ENCODE measurements at places on chromosomes 7 and 10. TPM values are rescaled to one million over a fixed set of nuclear protein-coding genes. Genes with fewer than 3 reads are reported as not detected.

DNA sequence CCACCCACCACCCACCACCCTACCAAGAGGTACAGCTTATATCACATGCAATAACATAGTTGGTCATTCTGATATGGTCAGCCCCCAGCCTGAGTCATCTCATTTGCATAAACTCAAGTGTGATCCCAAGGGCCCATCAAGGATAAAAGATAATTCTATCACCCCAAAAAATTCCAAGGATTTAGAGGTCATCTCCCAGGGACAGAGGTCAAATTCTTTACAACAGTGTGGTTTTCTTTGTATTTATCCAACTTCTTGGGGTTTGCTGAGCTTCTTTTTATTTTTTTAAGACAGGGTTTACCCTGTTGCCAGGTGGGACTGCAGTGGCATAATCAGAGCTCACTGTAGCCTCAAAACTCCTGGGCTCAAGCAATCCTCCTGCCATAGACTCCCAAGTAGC lies 9.4 kb upstream of the GTPBP10 start:
- no peak for DNase-seq

- DNase-seq, result no peak
Measured at GRCh38 chr10:127033216-127034033, 128.2 kb downstream of the DOCK1 start.

- no peak for DNase-seq
Measured at GRCh38 chr7:12731775-12732174, 44.3 kb downstream of the ARL4A start.

- no peak for DNase-seq
Measured at GRCh38 chr10:91410638-91411371, 661 bp downstream of the HECTD2 start.

DNA sequence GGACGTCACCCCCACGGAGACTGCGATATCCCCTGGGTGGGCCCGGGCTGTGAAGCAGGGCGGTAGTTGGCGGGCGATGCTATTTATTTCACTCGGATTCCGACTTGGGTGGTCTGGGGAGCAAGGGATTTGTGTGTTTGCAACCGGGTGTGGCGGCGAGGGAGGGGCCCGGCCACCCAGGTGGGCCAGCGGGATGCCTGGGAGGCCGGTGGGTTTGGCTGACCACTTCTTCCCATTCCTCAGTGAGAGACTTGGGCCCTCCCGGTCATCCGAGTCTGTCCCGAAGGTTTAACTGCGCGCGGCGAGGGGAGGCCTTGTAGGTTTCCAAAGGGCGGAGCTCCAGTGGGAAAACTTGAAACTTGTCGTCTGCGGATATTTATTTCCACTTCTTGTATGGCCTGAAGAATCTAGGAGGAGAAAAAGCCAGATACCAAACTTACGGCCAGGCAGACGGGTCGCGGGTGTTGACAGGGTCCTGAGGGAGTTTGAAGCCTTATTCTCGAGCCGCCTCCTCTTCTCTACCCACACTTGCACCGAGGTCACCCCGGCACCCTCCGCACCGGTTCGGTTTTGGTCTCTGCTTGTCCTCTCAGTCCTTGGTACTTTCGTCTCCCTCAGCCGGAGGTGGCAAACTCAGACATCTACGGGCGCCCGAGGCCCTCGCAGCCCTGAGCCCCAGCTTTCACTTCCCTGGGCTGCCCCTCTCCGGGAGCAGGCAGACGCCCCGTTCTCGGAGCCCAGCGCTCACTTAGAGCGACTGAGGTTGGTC lies 17.9 kb downstream of the ZNF316 start:
- DNase-seq, result no peak

The EPHA1 gene
- 0.08 TPM for total RNA-seq
